Activated T-cell treated with anti-CD3 and anti-CD28 coated beads, Interleukin-2, amount 50 U/mL, for 4 hours (primary cell): ENCODE measurements at places on chromosomes 5 and 9. TPM values are rescaled to one million over a fixed set of nuclear protein-coding genes. Genes with fewer than 3 reads are reported as not detected.

The TIMD4 gene
- total RNA-seq, result 0.52 TPM

The GRIA1 gene
- not detected for total RNA-seq

The MVB12B gene
- 3.7 TPM for total RNA-seq

The COL23A1 gene
- total RNA-seq, result not detected

The AFAP1L1 gene
- total RNA-seq, result 0.21 TPM

The CAMK4 gene
- 36.9 TPM for total RNA-seq

The ENC1 gene
- 2.4 TPM for total RNA-seq

The BTNL3 gene
- total RNA-seq, result not detected

The ZNF879 gene
- 2.3 TPM for total RNA-seq

The CCL27 gene
- total RNA-seq, result 0.43 TPM

The FOXD4 gene
- total RNA-seq, result 0.16 TPM

The ZBTB43 gene
- total RNA-seq, result 18.9 TPM

The SLC6A18 gene
- not detected for total RNA-seq

The ADGRD2 gene
- not detected for total RNA-seq

The PPP3R2 gene
- total RNA-seq, result not detected

The PCDHGA4 gene
- total RNA-seq, result 0.08 TPM

The CDH9 gene
- total RNA-seq, result not detected

The PKD2L2 gene
- total RNA-seq, result not detected

The OR1L1 gene
- total RNA-seq, result not detected

The IL5 gene
- 17.5 TPM for total RNA-seq

The CA9 gene
- 0.24 TPM for total RNA-seq

The TEX48 gene
- not detected for total RNA-seq

The DNAI1 gene
- total RNA-seq, result not detected

The ARID3C gene
- not detected for total RNA-seq

The ST8SIA4 gene
- total RNA-seq, result 27.2 TPM

The LAMC3 gene
- total RNA-seq, result 0.41 TPM
